Pancreas (tissue), 10 donors: ENCODE measurements at places on chromosomes 2 and 18. TPM values are rescaled to one million over a fixed set of nuclear protein-coding genes. Genes with fewer than 3 reads are reported as not detected.

Gene COLEC12
- polyA plus RNA-seq, result 0.76 TPM

DNA sequence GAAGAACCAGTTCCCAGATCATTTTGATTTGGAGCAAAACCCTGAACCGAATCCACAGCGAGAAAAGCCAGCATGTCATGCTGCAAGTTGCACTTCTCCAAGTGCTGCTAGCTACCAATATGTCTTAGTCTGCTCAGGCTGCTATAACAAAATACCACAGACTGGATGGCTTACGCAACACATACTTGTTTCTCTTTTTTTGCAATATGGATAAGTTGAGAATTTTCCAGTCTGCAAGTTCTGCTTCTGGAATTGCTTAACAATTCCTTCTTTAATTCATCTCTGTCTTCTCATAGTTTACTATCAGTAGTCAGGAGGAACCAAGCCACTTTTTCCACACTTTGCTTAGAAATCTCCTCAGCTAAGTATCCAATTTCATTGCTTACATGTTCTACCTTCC lies 105.9 kb upstream of the RBBP8 start:
- DNase-seq, result no peak
- no peaks in the 10 kb centered on the region for H3K4me1 ChIP-seq
- H3K4me3 ChIP-seq, result no peak overlapping the region

- H3K27me3 ChIP-seq, result no peaks in the 10 kb centered on the region
- no peaks in the 10 kb centered on the region for H3K36me3 ChIP-seq
- H3K4me1 ChIP-seq, result no peaks in the 10 kb centered on the region
Measured at GRCh38 chr2:200172521-200172920, 134.0 kb upstream of the SPATS2L start.

- no peaks in the 10 kb centered on the region for H3K4me1 ChIP-seq
- H3K36me3 ChIP-seq, result no peaks in the 10 kb centered on the region
- H3K4me3 ChIP-seq, result no peak overlapping the region
- no peak for DNase-seq
- no peak overlapping the region for H3K27ac ChIP-seq
- H3K27me3 ChIP-seq, result no peaks in the 10 kb centered on the region
Measured at GRCh38 chr2:110864731-110865130, 132.4 kb downstream of the ACOXL start.

DNA sequence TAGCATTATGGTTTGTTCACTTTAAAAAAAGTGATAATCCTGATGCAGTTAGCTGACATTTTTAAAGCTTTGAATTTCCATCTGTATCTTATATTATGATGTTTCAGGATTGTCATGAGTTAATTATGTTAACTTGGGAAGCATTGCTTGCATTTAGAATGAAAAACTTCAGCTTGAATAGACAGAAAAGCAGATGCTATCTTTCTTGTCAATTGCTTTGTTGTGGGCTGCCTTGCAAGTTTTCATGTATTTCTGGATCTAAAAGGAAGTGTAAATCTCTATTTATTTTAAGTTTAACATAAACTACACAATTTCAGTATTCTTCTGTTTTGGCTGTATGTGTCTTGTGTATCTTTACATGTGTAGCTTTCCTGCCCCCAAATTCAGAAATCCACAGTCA lies 479.5 kb downstream of the ARHGAP15 start:
- H3K36me3 ChIP-seq, result no peaks in the 10 kb centered on the region
- H3K27me3 ChIP-seq, result peaks cover 4% of the 10 kb centered on the region
- no peaks in the 10 kb centered on the region for H3K4me1 ChIP-seq
- no peak overlapping the region for H3K4me3 ChIP-seq
- no peak for DNase-seq
- H3K27ac ChIP-seq, result no peak overlapping the region

GRCh38 chr2:160305081-160305750 lies 105.1 kb upstream of the ITGB6 start:
- no peaks in the 10 kb centered on the region for H3K27me3 ChIP-seq
- DNase-seq, result no peak
- no peak overlapping the region for H3K27ac ChIP-seq
- no peaks in the 10 kb centered on the region for H3K4me1 ChIP-seq
- H3K36me3 ChIP-seq, result no peaks in the 10 kb centered on the region

DNA sequence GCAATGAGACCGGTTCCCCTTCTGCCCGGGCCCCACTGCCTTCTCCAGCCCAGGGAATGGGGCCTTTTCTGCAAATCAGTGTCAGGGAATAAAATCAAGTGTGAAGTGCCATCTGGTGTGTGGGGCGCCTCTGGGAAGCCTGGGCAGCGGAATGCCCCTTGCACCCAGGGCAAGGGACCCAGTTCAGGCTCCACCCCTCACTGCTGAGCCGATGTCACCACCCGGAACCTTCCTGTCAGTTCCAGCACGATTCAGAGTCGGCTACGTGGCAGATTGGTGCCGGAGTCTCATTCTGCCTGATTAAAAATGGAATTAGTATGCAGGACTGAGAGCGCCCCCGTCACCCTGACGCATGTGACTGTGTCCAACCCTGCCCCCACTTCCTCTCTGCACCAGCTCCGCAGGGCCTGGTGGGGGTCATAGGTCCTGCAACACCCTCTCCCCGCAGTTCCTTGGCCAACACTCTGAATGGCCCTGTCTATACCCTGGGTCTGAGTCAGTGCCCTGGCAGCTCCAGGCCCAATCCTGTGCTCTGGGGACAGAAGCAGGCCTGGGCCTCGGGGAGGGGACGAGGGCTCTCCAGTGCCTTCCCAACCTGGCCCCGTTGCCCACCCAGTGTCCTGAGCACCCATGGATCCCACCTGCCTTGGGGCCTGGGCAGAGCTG lies 8.2 kb upstream of the ALPI start:
- no peak overlapping the region for H3K27ac ChIP-seq
- DNase-seq, result no peak
- H3K4me3 ChIP-seq, result no peak overlapping the region
- H3K4me1 ChIP-seq, result no peaks in the 10 kb centered on the region
- no peaks in the 10 kb centered on the region for H3K36me3 ChIP-seq

Gene KATNAL2
- polyA plus RNA-seq, result 1.9 TPM

DNA sequence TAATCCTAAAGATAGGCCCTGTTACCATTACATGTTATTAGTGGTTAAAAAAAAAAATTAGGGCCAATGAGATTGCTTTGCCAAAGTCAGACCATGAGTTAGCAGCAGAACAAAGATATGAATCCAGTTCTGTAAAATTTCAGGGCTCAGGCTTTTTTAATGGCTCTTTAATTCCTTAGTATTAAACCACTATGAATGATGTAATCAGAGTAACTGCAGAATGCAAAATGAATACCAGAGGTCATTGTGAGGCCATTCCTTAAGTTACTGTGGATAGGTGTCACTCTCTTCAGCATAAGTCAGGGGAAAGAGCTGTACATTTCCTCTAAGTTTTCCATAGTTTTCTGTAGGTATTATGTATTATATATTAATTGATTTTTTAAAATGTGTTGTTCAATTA lies 42.2 kb upstream of the TBR1 start:
- no peaks in the 10 kb centered on the region for H3K27me3 ChIP-seq
- H3K4me1 ChIP-seq, result no peaks in the 10 kb centered on the region
- H3K4me3 ChIP-seq, result no peak overlapping the region

Gene SPP2
- polyA plus RNA-seq, result not detected

- DNase-seq, result no peak
- H3K27ac ChIP-seq, result no peak overlapping the region
- no peaks in the 10 kb centered on the region for H3K27me3 ChIP-seq
- no peak overlapping the region for H3K4me3 ChIP-seq
Measured at GRCh38 chr2:132680544-132680943, 10.5 kb upstream of the LYPD1 start.

DNA sequence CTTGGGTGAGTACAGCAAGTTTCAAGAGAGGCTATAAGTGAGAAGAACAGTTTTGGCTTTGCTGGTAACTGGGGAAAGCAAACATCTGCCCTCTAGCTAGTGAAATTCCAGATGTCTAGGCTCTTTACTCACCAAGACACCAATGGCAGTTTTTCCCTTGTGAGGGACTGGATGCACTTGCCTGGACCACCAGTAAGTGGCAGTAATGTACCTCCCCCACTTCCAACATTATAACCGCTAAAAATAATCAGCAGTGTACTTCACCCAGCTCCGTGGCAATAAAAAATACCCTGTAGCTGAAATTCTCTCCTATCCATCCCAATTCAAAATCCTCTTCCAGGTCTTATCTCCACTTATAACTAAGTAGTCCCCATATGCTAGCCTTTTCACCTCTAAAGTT lies 383.9 kb downstream of the ARHGAP15 start:
- DNase-seq, result no peak
- no peaks in the 10 kb centered on the region for H3K27me3 ChIP-seq
- H3K4me3 ChIP-seq, result no peak overlapping the region
- H3K36me3 ChIP-seq, result no peaks in the 10 kb centered on the region

Gene SP5
- polyA plus RNA-seq, result 0.23 TPM
